ENCODE measurements at places on chromosomes 11 and 22. TPM values are rescaled to one million over a fixed set of nuclear protein-coding genes. Genes with fewer than 3 reads are reported as not detected.

DNA sequence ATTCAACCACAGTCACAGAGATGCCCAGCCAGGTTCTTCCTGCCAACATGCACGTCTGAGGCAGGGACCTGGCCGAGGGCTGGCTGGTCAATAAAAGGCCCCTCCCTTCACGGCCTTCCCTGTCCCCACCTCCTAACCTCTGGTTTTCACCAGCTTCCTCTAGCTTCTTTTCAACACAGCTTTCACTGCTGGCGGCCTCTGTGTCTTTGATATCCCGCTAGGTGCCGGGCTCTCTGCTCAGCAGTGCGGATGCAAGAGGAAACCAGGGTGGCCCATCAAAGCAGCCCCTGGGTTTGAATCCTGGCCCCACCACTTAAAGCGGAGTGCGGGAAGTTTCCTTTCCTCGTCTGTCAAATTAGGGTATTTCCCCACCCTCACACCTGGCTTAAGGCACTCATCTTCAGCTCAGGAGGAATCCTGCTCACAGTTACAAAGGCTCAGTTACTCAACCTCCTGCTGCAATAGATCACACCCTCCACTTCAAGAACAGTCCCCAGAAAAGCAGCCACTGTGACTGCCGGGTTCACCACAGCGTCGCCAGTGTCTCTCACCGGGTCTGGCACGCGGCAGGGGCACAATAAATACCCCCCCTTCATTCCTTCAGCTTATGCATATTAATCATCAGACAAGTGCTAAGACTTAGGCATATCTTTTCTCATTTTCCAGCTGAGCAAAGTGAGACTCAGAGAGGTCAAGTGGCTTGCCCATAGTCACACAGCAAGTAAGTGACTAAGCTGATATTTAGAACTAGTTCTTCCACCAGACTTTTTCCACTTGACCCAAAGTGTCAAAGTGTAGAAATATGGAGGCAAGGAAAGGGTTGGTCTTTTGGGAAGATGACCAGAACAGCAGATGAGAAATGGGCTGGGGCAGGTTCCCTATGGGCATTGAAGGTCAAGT is 45.7 kb downstream of the TXN2 start:
- H3K27me3 ChIP-seq, result no peaks in the 10 kb centered on the region
- no peak for DNase-seq
- H3K36me3 ChIP-seq, result no peaks in the 10 kb centered on the region
- no peak overlapping the region for H3K4me3 ChIP-seq
- H3K27ac ChIP-seq, result peak overlapping the region; percentile 71

DNA sequence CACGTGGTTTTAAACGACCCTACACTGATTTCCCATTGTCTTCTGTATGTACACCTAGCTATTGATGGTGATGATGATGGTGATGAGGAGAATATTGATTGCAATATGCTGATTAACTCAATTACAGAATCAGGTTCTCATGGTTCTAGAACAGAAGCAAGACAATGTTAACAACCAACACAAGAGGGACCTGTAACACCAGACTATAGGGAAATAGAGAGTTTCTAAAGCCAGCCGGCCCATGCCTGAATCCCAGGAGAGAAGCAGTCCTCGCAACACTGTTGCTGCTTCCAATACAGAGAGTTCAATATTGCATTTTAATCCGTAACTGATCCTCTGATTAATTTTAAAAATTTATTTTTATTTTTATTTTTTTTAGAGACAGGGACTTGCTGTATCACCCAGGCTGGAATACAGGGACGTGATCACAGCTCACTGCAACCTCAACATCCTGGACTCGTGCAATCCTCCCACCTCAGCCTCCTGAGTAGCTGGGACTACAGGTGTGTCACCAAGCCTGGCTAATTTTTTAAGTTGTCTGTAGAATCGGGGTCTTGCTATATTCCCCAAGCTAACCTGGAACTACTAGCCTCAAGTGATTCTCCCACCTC is 22.2 kb upstream of the UBASH3B start:
- H3K27me3 ChIP-seq, result peaks cover 14% of the 10 kb centered on the region
- no peaks in the 10 kb centered on the region for H3K36me3 ChIP-seq
- no peak overlapping the region for H3K27ac ChIP-seq
- no peak for DNase-seq
- no peaks in the 10 kb centered on the region for H3K4me1 ChIP-seq

GRCh38 chr11:47566149-47566698 is 825 bp downstream of the PTPMT1 start:
- DNase-seq, result no peak
- peak overlapping the region; percentile 93 for H3K27ac ChIP-seq
- no peaks in the 10 kb centered on the region for H3K27me3 ChIP-seq
- H3K4me1 ChIP-seq, result peaks cover 8% of the 10 kb centered on the region

DNA sequence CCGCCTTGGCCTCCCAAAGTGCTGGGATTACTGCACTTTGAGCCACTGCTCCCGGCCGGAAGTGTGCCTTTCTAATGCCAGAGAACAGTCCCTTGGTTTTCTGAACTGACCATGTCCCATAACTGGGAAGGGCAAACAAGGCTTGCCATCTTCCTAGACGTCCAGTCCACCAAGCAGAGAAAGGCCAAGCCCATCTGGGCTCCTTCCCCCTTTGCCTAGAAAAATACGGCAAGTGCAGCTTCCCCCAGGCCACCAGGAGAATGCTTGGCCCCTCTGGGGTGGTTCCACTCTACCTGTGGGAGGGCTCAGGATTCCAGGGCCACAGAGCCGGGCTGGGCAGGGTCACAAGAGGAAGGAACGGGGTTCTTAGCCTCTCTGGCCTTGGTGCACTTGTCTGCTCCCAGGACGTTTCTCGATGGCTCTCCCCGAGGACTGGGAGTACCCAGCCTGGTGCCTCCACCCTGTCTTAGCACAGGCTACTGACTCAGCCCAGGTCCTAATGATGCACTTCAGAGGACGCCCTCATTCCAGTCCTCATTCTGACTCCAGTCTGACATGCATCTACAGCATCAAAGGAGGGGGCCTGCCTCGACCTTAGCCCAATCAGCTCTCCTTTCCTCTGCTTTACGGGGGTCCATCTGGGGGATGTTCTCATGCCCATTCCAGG is 1.2 kb downstream of the USP2 start:
- peaks cover 29% of the 10 kb centered on the region for H3K4me1 ChIP-seq
- H3K27ac ChIP-seq, result no peak overlapping the region
- peaks cover 18% of the 10 kb centered on the region for H3K27me3 ChIP-seq
- DNase-seq, result no peak
- no peak overlapping the region for H3K4me3 ChIP-seq

DNA sequence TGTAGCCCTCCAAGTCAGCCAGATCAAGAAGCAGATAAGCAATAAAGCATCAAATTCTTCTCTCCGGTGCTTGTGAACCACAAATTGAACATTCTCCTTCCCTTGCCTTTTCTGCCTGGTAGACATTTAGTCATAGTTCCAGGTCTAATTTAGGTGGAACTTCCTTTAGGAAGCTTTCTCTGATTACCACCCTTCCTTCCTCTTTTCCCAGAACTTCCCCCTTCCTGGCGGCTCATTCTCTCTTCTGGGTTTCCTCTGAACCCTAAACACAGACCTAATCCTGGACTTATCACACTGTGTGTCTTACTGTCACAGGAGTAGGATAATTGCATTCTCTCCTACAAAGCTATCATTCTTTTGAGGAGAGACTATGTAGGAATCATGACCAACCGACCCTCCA is 61.9 kb downstream of the RCN1 start:
- H3K27ac ChIP-seq, result no peak overlapping the region
- H3K36me3 ChIP-seq, result no peaks in the 10 kb centered on the region
- DNase-seq, result no peak
- no peak overlapping the region for H3K4me3 ChIP-seq
- peaks cover 6% of the 10 kb centered on the region for H3K4me1 ChIP-seq

DNA sequence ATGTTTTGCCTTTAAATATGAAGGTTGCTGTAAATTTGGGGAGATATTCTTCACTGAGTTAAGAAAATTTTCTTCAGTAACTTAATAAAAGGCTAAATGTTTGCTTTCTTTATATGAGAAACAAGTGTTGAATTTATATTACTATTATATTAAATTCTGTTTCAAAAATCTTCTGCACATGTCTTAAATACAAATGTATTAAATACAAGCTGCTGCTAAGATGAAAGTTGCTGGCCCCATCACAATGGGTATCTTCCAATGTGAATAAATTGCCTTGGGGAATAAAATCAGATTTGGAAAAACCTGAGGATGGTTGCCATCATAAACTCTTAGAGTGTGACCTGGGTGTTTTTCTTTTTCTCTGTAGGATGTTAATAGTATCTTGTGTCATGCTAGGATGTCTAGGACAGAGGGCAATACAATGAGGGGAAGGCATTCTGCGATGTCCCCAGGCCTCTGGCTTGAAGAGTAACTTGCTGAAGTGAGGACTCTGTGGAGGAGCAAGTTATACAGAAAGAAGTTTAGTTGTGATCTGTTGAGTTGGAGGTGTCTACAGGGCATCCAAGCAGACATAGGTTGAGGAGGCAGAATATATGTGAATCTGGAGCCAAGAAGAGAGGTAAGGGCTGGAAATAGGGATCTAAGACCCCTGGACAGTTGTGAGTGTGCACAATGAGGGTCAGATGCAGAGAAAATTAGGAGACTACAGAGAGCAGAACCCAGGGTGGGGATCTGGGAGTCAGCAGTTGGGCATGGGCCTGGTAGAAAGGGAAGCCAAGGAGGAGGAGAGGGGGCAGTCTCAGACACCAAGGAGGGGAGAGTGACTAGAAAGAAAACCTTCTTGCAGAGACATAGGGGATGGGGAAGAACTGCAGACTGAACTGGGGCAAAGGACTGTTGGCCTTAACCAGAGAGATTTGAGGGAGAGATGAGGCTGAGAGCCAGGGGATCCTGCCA is 4.8 kb downstream of the IGLL5 start:
- no peak for DNase-seq
- H3K27me3 ChIP-seq, result peaks cover 44% of the 10 kb centered on the region
- no peaks in the 10 kb centered on the region for H3K36me3 ChIP-seq

DNA sequence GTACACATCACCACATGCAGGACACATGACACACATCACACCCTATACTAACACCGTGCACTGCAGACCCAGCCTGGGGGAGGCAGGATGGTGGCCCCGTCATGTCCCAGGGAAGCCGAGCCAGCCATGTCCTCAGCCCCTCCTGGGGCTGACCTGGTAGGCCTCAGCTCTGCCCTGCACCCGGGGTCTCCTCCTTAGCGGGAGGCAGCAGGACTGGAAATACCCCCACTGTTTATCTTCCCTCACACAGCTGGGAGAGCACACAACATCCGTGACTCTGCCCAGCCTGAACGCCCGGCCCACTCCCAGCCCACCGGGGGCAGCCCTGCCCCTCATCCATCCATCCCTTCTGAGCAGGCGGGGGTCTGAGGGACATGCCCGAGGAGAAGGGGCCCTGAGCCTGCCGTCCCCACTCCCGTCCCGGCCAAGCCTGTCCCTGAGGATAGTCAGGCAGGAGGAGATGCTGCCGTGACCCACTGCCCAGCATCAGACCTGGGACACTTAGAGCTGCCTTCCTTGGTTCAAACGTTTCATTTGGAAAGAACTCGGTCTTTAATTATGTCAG is 945.0 kb downstream of the BRD1 start:
- H3K27me3 ChIP-seq, result peaks cover 3% of the 10 kb centered on the region
- H3K27ac ChIP-seq, result no peak overlapping the region
- no peak overlapping the region for H3K4me3 ChIP-seq
- no peaks in the 10 kb centered on the region for H3K4me1 ChIP-seq

GRCh38 chr22:22076361-22076760 is 93.8 kb upstream of the TOP3B start:
- DNase-seq, result no peak
- H3K4me1 ChIP-seq, result peaks cover 11% of the 10 kb centered on the region
- no peak overlapping the region for H3K4me3 ChIP-seq

GRCh38 chr22:39317775-39318506 is 1.5 kb downstream of the RPL3 start:
- H3K27ac ChIP-seq, result peak overlapping the region; percentile 100
- peak overlapping the region; percentile 100 for H3K4me3 ChIP-seq
- no peak for DNase-seq
- H3K27me3 ChIP-seq, result no peaks in the 10 kb centered on the region
- H3K36me3 ChIP-seq, result peaks cover 43% of the 10 kb centered on the region
- peaks cover 40% of the 10 kb centered on the region for H3K4me1 ChIP-seq

DNA sequence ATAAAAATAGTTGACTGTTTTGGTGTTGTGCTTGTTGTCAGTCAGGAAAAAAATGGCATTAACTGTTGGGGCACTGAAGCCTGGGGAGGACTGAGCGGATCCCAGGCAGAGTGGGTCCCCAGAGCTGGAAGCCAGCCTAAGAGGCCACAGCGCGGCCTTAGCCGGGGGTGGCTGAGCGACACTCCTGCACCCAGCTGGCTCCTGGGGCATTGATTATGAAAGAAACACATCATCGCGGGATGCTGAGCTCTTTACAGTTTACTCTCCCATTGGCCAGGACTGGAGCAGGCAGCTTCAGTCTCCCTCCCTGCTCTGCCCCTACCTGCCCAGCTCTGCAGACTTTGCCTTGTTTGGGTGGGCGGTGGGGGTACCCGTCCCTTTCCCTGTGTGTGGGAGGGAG is 121.5 kb downstream of the ST3GAL4 start:
- H3K27ac ChIP-seq, result no peak overlapping the region
- no peak overlapping the region for H3K4me3 ChIP-seq
- H3K27me3 ChIP-seq, result peaks cover 39% of the 10 kb centered on the region
- H3K36me3 ChIP-seq, result no peaks in the 10 kb centered on the region
- H3K4me1 ChIP-seq, result peaks cover 14% of the 10 kb centered on the region

DNA sequence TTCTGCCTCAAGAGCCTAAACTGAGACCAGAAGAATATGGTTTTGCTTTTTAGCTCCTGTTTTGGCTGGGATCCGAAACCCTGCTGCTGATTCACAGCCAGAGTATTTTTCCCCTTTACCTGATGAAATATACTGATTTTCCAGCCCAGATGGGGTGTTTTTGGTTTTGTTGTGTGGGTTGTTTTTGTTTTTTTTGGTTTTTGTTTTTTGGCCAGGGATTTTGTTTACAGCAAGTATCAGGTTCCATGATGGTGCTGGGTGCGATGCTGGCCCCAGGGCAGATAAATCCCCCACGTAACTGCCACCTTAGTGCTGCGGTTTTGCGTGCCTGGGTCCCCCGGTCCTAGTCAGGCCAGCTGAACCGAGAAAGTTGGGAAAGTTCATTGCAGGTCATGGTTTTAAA is 103.7 kb downstream of the ZBTB16 start:
- no peak overlapping the region for H3K4me3 ChIP-seq
- no peak for DNase-seq
- no peaks in the 10 kb centered on the region for H3K27me3 ChIP-seq
- H3K27ac ChIP-seq, result no peak overlapping the region
- H3K4me1 ChIP-seq, result peaks cover 31% of the 10 kb centered on the region
- peaks cover 2% of the 10 kb centered on the region for H3K36me3 ChIP-seq

- peaks cover 9% of the 10 kb centered on the region for H3K4me1 ChIP-seq
- H3K36me3 ChIP-seq, result no peaks in the 10 kb centered on the region
- no peak overlapping the region for H3K4me3 ChIP-seq
- H3K27me3 ChIP-seq, result no peaks in the 10 kb centered on the region
- H3K27ac ChIP-seq, result no peak overlapping the region
Measured at GRCh38 chr11:28969832-28970231, 861.6 kb downstream of the METTL15 start.

RCE1 gene
- 32.7 TPM for total RNA-seq

LDHAL6A gene
- not detected for total RNA-seq

THY1 gene
- 0.44 TPM for total RNA-seq

TMEM191B gene
- total RNA-seq, result 2.2 TPM

MOV10L1 gene
- 0.22 TPM for total RNA-seq

ISX gene
- total RNA-seq, result 8.9 TPM

FOLR2 gene
- total RNA-seq, result not detected

CCDC73 gene
- not detected for total RNA-seq
